H7 (cell line): ENCODE measurements at places on chromosomes 6 and 20. TPM values are rescaled to one million over a fixed set of nuclear protein-coding genes. Genes with fewer than 3 reads are reported as not detected.

ADGRF5 gene
- total RNA-seq = under 0.01 and 1.0 TPM in 2 replicates

CDH22 gene
- 0.03 TPM in 1 of 2 replicates, not detected in the other for total RNA-seq

MROH8 gene
- 1.1 and 1.3 TPM in 2 replicates for total RNA-seq

MDFI gene
- 205 and 262 TPM in 2 replicates for total RNA-seq

FAXC gene
- 4.7 and 7.4 TPM in 2 replicates for total RNA-seq

CMTR1 gene
- total RNA-seq = 37.5 and 42.3 TPM in 2 replicates

FAM217A gene
- not detected in 2 replicates for total RNA-seq

OPRM1 gene
- not detected in 2 replicates for total RNA-seq

CST2 gene
- total RNA-seq = not detected in 2 replicates

AVP gene
- total RNA-seq = not detected in 2 replicates

BYSL gene
- total RNA-seq = 34.6 and 43.2 TPM in 2 replicates

SYNDIG1 gene
- total RNA-seq = 8.5 and 9.2 TPM in 2 replicates

HLA-G gene
- 0.41 and 0.48 TPM in 2 replicates for total RNA-seq

PDE7B gene
- total RNA-seq = not detected in 2 replicates

CAGE1 gene
- 0.11 and 0.21 TPM in 2 replicates for total RNA-seq

LY6G6F gene
- total RNA-seq = not detected in 2 replicates

MGME1 gene
- 35.5 and 42.1 TPM in 2 replicates for total RNA-seq

CLPSL2 gene
- total RNA-seq = 4.2 and 10.8 TPM in 2 replicates

CYP24A1 gene
- 0.03 and 0.74 TPM in 2 replicates for total RNA-seq

CTSZ gene
- 12.9 and 19.7 TPM in 2 replicates for total RNA-seq

SPACA1 gene
- not detected in 2 replicates for total RNA-seq

VEGFA gene
- 32.1 and 39.6 TPM in 2 replicates for total RNA-seq

TXNDC5 gene
- 179 and 194 TPM in 2 replicates for total RNA-seq

TREM1 gene
- not detected in 2 replicates for total RNA-seq

TFB1M gene
- 38.8 and 44.4 TPM in 2 replicates for total RNA-seq

MCHR2 gene
- total RNA-seq = not detected in 2 replicates

COL19A1 gene
- not detected in 2 replicates for total RNA-seq

FAM120B gene
- 7.2 and 9.4 TPM in 2 replicates for total RNA-seq

CCN6 gene
- not detected in 2 replicates for total RNA-seq

HLA-DQB1 gene
- under 0.01 TPM in 1 of 2 replicates, not detected in the other for total RNA-seq
